ENCODE measurements at places on chromosomes 16 and 17.

DNA sequence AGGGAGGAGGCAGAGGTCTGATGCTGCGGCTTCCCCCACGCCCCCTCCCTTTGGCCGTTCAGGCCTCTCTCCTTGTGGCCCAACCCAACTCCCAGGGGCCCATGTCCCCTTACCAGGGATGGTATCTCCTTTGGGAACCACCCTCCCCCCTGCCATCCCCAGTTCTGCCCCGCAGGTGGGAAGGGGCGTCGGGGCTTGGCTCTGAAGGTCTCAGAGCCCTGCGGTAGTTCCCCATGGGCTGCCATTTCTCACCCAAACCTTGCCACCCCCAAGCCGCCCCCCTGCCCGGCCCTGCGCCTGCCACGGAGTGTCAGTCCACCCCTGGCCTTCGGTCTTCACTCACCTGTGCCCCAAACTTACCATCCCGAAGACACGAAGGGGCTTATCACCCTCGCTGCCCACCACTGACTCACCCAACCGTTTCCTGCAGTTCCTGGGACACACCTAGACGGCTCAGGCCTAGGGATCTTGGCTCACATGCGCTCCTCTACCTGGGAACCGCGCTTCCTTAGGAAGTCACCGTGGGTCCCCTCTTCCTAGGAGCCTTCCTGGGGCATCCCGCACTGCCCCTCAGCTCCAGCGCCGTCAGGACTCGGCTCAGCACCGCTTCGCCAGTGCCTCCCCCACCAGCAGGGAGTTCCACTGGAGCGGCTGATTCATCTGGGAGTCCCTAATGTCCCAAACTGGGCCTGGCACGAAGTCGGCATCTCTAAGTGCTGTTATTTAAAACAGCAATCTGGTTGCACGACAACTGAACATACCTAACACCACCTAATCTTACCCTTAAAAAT is 1.1 kb upstream of the DOC2A start:
- no peak for DNase-seq

DNA sequence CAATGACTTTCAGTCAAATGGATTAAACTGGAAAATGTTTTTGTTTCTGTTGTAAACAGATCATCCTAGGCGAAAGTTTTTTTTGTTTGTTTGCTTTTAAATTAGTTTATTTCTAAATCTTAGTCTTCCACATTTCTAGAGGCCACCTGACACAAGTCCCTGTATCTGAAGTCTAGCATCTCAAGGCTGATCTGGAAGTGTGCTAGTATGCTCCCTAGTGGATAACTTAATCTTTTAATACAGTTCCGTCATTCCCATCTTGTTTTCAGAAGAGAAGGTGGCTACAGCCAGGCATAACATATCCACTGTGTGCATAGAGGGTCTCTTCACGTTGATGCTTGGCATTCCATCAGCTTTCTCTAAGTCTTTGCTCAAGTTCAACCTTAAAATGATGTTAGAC is 7.6 kb downstream of the IFT20 start:
- DNase-seq, result no peak

DNA sequence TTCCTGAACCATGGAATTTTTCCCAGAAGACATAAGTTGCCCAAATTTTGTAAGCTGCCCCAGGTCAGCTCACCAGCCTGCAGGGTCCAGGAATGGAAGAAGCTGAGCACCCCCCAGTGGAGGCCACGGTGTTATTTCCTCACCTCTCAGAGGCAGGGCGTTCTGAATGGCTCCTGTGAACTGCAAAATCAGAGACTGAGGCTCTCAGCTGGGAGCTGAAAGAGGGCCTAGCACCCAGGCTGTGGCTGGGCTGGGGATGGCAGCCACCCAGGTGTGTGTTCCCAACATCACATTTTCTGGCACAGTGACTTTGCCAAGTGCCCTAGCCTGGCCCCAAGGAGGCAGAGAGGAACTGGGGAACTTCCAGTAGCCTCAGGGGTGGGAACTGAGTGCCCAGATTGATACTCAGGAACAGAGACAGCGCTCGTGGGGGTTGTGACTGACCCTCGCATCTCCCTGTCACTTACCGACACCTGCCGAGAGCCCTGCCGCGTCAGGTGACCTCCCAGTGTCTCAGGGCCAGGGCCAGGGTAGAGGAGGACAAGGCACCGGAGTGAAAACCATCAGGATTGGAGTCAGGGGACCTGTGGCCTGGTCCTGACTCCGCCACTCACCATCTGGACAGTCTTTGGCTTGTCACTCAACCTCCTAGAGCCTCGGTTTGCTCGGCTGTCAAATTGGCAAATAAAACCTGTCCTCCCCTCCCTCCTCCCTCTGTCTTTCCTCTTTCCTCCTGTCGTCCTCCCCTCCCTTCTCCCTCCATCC is 11.3 kb downstream of the CACNG4 start:
- DNase-seq, result no peak

DNA sequence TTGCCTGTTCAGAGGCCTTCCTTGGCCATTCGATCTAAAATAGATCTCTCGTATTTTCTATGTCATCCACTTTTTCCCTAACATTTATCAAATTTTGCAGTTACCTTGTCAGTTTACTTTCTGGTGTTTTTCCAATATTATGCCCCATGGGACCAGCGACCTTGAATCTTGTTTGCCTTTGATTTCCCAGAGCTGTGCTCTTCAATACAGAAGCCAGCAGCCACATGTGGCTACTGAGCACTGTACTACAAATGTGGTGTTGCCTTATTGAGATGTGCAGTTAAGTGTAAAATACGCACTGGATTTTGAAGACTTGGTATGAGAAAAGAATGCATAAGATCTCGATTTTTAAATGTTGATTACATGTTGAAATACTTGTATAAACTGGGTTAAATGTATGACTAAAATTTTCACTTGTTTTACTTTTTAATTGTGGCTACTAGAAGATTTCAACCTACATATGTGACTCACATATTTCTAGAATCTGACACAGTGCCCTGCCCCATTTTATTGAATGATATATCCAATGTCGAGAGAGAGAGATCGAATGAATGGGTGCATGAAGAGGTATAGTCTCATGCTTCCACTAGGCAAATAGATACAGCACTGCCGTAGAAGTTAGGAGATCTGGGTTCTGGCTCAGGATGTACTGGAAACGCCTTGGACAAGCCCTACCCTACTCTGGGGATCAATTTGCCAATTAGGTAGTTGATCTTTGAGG is 824 bp upstream of the PSME3 start:
- no peak for DNase-seq

DNA sequence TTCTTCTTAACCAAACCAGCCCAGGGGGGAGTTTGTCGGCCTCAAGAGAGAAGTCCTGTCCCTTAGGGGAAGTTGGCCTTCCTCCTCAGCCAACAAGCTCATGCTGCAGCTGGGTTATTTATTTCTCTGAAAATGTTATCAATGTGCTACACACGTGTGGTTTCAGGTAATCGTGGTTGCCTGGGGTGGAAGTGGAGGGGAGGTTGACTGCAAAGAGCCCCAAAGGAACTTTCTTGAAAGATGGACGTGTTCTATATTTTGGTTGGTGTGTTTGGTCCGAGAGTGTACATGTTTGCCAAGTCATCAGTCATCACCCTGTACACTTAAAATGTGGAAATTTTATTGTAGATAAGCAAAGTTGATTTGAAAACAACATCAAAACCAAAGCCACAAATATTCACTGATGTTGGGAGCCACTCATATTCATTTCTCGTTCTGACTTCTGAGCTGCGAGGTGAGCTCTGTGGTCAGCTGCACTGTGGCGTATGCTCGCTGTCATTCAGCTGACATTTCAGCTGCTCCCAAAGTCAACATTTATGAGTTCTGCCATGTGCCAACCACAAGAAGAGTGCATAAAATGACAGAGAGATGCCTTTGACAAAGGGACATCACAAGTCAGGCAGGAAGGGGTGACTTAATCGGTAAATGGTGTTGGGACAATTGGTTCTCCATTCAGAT is 26.5 kb upstream of the ADGRG1 start:
- DNase-seq, result no peak

DNA sequence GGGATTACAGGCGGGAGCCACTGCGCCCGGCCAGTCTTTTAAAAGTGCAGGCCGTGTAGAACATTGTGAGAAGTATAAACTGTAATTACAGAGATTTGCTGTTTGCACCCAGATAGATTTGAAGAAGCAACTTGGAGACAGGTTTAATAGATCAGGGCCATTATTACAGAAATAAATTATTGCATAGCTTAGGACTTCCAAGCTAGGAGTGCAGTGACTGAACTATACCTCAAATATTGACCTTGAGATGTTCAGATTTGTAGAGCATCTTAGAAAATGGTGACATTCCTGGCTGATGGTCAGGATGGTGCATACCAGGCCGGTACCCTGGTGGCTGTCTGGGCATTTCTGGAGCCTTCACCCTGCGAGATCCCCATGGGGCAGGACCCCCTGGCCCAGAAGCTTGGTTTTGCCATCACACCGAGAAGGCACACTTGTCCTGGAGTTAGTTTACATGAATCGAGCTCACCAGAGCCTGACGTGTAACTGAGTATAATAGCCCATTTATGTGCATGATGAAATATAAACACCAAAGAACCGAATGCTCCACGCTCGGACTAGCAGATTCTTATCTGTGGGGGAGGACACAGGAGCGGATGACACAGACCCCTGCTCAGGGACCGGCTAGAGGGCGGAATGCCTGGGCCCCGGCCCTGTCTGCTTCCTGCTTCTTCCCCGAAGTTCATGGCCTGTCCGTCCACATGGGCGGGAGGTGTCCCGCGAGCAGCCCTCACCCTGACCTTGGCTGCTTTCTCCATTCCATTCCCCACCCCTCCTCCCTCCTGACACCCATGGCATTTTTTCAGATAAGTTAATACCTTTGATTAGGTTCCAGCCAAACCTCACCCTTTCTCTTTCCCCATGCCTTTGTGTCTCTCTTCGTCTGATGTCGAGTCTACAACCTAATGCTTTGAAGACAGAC is 32.1 kb downstream of the CCDC40 start:
- no peak for DNase-seq

Measured in NCI-H2081 treated with DMSO at 0.1 percent for 48 hours (cell line).